Activated CD4-positive, alpha-beta T cell treated with anti-CD3 and anti-CD28 coated beads for 36 hours (primary cell): ENCODE measurements at places on chromosomes 6 and 20.

- DNase-seq: no peak
These were observed 9.2 kb upstream of the HSPA12B start for GRCh38 chr20:3723284-3723683.

DNA sequence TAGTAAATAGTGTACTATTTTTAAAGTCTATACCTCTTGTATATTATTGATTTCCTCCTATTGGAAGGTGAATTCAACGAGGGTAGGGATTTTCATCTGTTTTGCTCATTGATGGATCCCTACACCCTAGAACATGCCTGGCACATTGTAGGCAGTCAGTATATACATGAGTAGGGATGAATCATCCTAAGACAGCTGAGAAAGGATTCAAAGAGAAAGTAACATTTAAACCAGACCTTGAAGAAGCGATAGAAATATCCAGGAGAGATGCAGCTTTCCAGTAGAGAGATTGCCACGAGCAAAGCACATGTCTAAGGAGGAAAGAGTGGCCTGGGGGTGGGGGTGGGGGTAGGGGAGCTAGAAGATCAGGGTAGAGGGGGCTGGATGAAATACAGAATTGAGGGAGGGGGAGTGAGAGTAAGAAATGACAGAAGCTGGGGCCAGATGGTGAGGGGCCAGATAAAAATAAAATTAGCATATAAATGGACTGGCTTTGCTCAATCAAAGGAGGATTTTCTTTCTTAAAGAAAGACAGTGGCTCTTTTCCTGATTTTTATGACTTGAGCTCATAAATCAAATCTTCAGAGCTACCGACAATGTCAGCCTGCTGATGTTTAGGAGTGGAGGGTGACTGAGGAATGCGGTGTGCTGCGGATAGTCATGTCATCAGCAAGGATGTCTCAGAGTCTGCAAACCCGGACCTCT lies 168.2 kb downstream of the SAMD5 start:
- DNase-seq: no peak

GRCh38 chr20:7806831-7807230 lies 133.4 kb downstream of the HAO1 start:
- no peak for DNase-seq

DNA sequence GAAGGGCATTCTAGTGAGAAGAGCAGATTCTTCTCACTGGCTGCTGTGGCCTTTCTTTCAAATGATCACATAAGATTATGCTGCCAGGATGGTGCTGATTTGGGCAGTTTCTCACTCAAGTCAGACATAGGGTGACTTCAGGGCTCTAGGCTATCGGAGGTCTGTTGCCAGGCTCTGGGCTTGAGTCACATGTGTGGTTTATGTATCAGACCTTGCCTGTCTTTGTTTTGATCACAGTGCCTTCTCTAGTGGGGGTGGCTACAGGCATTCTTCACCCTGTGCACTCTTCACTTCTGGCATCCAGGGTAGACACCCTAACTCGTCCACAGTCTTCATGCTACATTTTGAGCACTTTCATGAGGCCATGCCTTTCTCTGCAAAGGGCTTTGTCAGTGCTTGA lies 823.7 kb upstream of the MAN1A1 start:
- no peak for DNase-seq

- no peak for DNase-seq
These were observed 150.8 kb upstream of the TAB2 start for GRCh38 chr6:149166747-149167146.
